ENCODE measurements at places on chromosomes 2 and 18.

DNA sequence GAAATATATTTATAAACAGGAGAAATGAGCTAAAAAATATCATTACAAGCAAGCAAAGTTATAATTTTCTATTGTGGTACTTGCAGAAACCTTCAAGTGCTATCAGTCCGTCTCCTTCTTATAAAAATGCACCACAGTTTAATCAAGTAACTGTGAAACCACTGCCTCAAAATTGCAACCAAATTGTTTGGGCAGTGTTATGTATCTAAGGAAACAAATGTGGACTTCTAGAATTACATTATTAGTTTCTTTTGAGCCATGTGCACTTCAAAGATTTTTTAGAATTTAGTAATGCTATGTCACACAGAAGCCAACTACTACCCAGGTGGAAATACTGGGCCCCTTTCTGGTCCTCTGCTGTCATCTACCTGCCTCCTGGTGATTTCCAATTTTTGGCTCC is 495.6 kb downstream of the NYAP2 start:
- DNase-seq: no peak

- no peak for DNase-seq
Measured at GRCh38 chr2:151945186-151945585, 117.0 kb upstream of the ARL5A start.

- no peak for DNase-seq
Measured at GRCh38 chr2:68141875-68142274, 15.8 kb upstream of the PNO1 start.

- DNase-seq: no peak
Measured at GRCh38 chr2:142140434-142140845, 9.6 kb upstream of the LRP1B start.

GRCh38 chr2:184599054-184599871 is 934 bp downstream of the ZNF804A start:
- DNase-seq: no peak

Measured in CD4-positive, alpha-beta T cell (primary cell).